Activated CD4-positive, alpha-beta memory T cell treated with anti-CD3 and anti-CD28 coated beads, Interleukin-2, amount 10 ng/mL, durations not matched to agents 7 days and 5 days (primary cell): ENCODE measurements at places on chromosomes 3 and 15. TPM values are rescaled to one million over a fixed set of nuclear protein-coding genes. Genes with fewer than 3 reads are reported as not detected.

The RFTN1 gene
- 75.1 TPM for total RNA-seq

The NLGN1 gene
- total RNA-seq: not detected

DNA sequence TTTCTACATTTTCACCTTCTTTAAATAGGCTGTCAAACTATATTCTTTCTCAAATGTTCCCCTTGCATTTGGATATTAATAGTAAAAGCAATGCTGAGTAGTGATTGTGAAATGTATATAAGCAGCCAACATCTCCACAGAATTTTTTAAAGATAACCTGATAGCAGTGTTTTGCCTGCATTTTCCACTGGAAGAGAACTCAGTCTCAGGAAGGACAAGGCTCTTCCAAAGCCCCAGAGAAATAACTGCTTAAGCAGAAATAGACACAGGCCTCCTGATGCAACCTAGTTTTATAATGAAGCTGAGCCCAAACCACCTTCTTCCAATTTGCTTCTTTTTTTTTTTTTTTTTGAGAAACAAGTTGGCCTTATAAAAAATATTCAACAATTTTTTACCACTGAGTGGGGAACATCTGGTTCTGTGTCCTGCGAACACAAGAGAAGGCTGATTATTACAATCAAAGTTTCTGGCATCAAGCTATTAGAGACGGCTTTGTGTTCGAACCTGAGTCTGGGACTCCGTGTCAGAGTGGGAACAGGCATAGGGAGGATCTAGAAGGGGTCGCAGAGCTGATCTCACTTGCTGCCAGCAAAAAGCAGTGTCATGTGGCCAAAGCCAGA lies 332.5 kb upstream of the TBL1XR1 start:
- no peaks in the 10 kb centered on the region for H3K27me3 ChIP-seq
- no peak overlapping the region for H3K4me3 ChIP-seq
- DNase-seq: no peak
- no peaks in the 10 kb centered on the region for H3K36me3 ChIP-seq
- H3K4me1 ChIP-seq: peaks cover 7% of the 10 kb centered on the region
- H3K27ac ChIP-seq: no peak overlapping the region

DNA sequence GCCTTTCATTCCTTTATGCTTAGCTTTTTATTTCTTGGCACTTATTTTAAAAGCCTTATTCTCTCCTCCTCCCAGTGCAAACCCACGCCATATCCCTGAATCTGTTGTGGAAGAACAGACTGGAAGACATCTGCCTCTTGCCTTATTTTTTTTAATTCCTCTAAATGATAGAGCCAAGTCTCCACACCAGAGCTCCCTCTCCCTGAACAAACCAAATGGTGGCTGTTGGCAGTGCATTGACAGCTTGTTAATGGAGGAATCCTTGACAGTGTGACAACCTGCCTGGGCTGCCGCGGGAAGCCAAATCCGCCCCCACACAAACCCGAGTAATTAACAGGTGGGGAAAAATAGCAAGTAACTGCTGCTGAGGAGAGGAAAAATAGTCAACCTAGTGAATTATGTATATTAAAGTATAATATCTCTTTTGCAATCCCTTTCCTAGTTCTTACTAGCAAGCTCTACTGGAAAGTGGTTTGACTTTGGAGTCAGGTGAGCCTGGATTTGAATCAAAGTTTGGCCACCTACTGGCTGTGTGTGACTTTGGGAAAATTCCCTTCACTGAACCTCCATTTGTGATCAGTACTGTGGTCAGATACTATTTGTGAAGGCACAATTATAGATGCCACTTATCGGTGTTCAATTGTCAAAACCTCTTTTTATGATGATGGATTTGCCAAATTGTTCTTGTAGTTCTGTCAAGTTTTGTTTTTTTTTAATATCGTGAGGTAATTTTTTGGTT lies 589.6 kb downstream of the PDCD6IP start:
- H3K4me1 ChIP-seq: no peaks in the 10 kb centered on the region
- no peak overlapping the region for H3K4me3 ChIP-seq
- no peak for DNase-seq
- no peak overlapping the region for H3K27ac ChIP-seq
- no peaks in the 10 kb centered on the region for H3K27me3 ChIP-seq
